CD4-positive, alpha-beta T cell treated with Interferon alpha-2 for 1 hour (primary cell): ENCODE measurements at places on chromosomes 2 and 18.

GRCh38 chr2:203413796-203414195 is 85.6 kb downstream of the ABI2 start:
- DNase-seq, result no peak

DNA sequence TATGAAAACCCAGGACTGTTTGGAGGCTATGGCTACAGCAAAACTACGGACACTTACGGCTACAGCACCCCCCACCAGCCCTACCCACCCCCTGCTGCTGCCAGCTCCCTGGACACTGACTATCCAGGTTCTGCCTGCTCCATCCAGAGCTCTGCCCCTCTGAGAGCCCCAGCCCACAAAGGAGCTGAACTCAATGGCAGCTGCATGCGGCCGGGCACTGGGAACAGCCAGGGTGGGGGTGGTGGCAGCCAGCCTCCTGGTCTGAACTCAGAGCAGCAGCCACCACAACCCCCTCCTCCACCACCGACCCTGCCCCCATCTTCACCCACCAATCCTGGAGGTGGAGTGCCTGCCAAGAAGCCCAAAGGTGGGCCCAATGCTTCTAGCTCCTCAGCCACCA is 12.1 kb downstream of the HOXD3 start:
- no peak for DNase-seq

DNA sequence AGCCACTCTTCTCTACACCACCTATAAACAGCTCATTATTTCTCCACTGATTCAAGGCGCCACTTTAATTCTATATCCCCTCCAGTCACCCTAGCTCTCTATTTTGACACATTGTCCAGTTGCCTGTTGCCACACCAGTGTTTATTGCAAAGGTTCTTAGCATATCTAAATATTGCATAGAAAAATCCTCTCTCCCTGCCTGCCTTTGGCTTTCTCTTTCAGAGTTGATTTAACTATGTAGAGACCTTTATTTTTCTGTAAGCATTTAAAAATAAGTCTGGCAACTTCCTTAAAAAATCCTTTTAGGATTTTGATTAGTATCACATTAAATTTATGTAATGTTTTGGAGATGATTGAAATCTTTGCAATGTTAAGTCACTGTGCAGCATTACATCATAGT is 47.9 kb upstream of the B3GNT7 start:
- no peak for DNase-seq

DNA sequence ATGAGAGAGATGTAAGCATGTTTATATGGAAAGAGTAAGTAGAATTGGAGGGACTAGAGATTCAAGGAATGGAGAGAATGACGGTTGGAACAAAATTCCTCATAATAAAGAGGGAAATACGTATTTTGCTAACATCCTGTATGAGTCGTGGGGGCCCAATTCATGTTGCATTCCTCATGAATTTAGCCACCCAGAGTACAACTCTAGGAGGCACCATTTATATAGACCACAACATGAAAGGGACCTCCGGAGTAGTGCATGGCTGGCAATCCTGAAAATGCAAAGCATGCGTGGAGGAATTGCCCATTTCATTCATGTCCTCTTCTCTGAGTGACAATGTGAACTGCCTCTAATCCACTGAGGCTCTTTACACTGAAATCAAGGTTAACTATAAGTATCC is 168.2 kb downstream of the ZEB2 start:
- no peak for DNase-seq

GRCh38 chr18:62045316-62045715 is 141.5 kb downstream of the PIGN start:
- no peak for DNase-seq

DNA sequence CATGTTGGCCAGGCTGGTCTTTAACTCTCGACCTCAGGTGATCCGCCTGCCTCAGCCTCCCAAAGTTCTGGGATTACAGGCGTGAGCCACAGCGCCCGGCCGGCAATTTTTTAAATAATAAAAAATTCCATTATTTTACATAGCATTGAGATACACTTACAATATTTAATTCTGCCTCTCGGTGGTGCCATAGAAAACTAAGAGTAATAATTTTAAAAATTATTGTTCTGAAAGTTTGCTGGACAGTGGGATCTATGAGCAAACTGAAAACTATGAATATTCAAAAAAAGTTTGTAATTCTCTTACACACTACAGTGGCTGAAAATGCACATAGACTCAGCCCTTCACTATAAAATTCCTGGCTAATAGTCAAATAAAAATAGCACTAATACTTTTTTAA is 90.9 kb upstream of the STON1 start:
- no peak for DNase-seq

GRCh38 chr2:236696834-236697233 is 127.2 kb downstream of the ACKR3 start:
- no peak for DNase-seq

GRCh38 chr18:63376538-63376937 is 9.5 kb upstream of the KDSR start:
- no peak for DNase-seq

DNA sequence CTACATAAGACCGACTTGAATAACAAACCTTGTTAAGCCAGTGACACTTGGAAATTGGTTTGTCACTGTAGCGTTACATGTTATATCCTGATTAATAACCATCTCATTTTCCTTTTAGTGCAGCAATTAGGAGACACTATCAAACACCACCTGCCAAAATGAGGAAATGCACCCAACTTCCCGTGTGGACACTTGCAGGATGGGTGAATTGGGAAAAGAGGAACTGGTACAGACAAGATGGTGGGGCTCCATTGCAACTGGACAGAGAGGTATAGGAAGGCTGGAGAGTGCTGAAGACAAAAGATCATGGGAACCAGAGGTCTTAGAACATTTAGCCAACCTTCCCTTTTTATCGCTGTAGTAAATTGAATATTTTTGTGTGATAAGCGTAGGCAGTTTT is 816.3 kb upstream of the HS6ST1 start:
- no peak for DNase-seq

DNA sequence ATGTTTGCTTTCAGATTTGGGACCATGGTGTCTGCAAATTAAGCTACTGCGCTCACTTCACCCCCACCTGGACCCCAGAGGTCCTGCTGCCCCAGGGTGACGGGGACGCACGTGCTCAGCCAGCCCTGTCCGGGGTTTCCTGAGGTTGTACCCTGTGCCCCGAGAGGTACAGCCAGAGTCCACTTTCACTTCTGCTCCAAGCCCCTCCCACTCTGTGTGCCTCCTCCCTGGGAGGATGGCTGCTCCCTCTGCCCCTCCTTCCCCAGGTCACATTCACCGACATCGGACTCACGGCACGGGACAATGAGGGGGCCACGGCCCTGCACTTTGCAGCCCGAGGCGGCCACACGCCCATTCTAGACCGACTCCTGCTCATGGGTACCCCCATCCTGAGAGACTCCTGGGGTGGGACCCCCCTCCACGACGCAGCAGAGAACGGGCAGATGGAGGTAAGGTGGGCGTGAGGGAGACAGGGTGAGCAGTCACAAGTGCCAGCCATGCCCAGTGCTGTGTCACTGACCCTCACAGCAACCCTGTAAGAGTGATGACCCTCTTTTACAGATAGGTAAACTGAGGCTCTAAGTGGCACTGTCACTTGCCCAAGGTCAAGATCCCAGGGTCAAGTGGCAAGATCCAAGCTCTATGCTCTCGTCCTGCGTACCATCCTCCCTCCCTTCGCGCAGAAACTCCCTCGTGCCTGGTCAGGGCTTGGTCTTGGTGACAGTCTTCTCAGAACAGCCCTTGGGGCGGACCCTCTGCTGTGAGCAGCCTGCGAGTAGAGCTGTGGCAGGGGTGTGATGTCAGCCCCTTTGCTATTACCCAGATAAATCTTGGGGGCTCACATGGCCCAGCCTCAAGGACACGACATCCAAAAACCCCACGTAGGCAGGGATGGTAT is 7.6 kb downstream of the ESPNL start:
- no peak for DNase-seq

GRCh38 chr2:144583381-144583729 is 63.4 kb upstream of the ZEB2 start:
- DNase-seq, result no peak

GRCh38 chr18:46275370-46275769 is 171.2 kb downstream of the HAUS1 start:
- DNase-seq, result no peak

DNA sequence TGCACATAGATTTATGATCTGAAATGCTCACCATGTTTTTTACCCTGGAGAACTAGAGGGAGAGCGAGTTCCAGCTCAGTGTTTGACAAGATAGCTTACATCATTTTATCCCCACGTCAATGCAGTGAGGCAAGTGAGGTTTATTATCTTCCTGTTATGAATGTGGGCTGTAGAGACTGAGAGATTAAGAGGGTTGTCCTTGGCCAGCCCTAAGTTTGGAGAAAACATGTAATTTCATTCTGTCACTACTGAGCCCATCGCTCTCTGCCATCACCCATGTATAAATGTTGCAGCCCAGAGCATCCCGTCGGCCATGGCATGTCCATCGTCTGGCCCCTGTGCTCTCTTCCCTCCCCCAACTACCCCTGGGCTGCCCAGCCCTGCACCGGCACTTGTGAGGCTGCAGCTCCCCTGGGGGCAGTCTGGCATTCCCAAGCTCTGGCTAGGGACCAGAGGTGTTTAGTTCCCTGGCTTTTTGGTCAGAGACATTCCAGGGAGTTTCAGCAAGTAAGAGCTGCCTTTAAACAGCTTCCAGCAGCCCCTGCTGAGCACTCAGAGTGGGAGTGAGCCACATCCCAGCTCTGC is 136.7 kb downstream of the ANTXR1 start:
- no peak for DNase-seq

- no peak for DNase-seq
Measured at GRCh38 chr2:233819884-233820773, 34.2 kb downstream of the HJURP start.

- no peak for DNase-seq
Measured at GRCh38 chr2:133682347-133682746, 114.1 kb upstream of the NCKAP5 start.

GRCh38 chr2:84800194-84800805 is 80.6 kb downstream of the TRABD2A start:
- no peak for DNase-seq

DNA sequence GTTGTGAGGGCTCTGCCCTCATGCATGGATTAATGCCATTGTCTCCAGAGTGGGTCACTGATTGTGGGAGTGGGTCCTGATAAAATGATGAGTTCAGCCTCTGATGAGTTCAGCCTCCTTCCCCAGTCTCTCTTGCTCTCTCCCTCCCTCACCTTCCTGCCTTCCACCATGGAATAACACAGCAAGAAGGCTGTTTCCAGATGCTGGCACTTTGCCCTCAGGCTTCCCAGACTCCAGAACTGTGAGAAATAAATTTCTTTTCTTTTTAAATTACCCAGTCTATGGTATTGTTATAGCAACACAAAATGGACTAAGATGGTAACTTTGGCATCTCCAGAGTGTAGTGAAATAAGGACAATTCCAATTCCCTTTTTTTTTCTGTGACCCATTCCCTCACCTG is 47.1 kb upstream of the MAP4K3 start:
- DNase-seq, result no peak

GRCh38 chr2:12488352-12489318 is 228.1 kb upstream of the TRIB2 start:
- DNase-seq, result peak; percentile 62

- no peak for DNase-seq
Measured at GRCh38 chr18:295756-296490, 28.1 kb upstream of the THOC1 start.
